Kidney epithelial cell (primary cell): ENCODE measurements at places on chromosomes 5 and 9.

- no peak for DNase-seq
Observed at GRCh38 chr5:113488645-113489184, 462 bp upstream of the MCC start.

DNA sequence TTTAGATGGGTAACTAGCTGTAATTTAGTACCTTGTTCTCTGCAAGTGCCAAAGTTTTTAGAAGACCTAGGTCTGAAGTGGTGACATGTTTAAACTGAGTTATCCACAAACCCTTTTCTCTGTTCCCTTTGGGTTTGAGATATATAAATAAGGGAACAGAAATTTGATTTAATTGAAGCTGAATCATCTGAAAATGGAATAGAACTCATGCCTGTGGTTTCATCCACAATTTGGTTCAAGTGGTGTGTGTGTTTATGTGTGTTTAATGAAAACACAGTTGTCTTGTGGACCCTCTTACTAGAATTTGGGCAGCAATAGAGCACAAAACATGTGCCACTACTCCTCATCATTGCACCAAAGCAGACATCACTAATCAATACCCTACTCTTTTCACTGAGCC, 216.9 kb downstream of the GLIS3 start:
- no peak for DNase-seq

GRCh38 chr9:110330484-110331105, 7.1 kb downstream of the TXNDC8 start:
- DNase-seq, result no peak

DNA sequence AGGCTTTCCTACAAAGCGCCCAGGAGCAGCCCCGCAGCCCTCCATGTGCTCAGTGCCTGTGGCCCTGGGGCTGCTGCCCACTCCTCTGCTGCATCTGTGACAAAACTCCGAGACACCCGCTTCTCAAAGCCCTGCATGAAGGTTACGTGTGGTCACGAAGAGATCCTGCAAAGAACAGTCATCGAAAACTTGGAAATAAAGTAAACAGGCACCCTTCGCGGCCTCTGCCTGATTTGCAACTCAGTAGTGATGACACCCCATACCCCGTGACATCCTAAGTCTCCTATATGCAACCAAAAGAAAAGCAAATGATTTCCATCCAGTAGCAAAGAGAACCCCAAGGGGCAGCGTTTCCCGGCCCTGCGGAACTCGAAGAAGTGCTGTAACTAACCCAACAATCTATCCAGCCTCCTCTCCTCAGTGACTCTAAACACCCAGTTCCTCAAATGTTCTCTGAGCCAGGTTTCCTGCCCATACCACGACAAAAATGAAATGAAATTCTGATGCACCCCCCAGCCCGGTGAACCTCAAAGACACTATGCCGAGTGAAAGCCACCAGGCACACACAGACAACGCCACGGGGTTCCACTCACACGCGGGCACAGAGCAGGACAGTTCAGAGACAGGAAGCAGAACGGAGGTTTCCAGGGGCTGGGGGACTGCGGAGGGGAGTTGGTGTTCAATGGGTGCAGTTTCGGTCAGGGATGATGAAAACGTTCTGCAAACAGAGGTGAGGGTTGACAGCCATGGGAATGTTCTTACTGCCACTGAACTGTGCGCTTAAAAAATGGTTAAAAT, 19.0 kb downstream of the NACC2 start:
- no peak for DNase-seq

- no peak for DNase-seq
Observed at GRCh38 chr5:134450374-134450773, 38.7 kb upstream of the CDKN2AIPNL start.

GRCh38 chr5:79878721-79879336, 112.2 kb downstream of the MTX3 start:
- DNase-seq, result no peak

GRCh38 chr9:6920041-6920440, 162.3 kb downstream of the KDM4C start:
- DNase-seq, result no peak

GRCh38 chr5:116554764-116555163, 19.9 kb downstream of the SEMA6A start:
- DNase-seq, result no peak

DNA sequence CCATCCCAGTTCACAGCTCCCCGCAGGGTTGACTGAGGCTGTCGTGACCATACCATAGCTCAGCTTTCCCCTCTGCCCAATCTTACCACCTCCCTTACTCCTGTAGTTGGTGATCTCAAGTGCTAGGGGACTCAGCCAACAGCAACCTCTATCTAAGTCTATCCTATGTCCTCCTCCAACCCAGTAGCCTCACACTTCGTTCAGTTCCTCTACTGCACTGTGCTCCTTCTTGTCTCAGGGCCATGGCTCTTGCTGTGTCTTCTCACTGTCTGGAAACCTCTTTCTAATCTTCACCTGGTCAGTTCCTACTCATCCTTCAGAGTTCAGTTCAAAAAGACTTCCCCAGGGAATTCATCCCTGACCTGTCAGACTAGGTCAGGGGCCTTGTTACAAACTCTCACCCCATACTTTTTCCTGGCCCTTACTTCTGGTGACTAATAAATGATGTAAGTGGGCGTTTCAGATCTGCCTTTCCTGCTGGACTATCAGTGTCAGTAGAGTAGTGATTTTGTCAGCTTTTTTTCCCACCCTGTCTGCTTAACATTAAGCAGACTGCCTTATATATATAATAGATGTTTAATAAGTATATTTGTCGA, 53.6 kb upstream of the NR3C1 start:
- no peak for DNase-seq

- DNase-seq, result no peak
Observed at GRCh38 chr5:57348376-57349140, 134.1 kb downstream of the ACTBL2 start.

DNA sequence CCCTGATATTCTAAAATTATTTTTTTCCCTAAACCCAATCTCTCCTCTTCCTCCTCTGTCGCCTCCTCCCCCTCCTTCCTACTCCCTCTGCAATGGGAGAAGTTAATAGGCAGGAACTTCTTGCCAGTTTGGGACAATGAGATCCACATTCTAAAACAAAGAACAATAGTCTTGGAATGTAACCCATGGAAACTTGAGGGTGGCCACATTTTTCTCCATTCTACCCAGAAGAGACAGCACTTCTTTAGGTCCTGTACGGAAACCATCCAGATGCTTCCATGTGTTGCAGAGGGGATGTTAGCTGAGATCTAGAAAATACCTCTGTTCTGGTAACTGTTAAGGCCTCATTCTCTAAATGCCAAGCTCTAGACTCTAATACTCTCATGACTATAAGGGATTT, 10.0 kb downstream of the SPARC start:
- no peak for DNase-seq

GRCh38 chr5:3993856-3994473, 398.3 kb downstream of the IRX1 start:
- no peak for DNase-seq

- DNase-seq, result no peak
Observed at GRCh38 chr9:74742792-74743730, 144.7 kb downstream of the TRPM6 start.

DNA sequence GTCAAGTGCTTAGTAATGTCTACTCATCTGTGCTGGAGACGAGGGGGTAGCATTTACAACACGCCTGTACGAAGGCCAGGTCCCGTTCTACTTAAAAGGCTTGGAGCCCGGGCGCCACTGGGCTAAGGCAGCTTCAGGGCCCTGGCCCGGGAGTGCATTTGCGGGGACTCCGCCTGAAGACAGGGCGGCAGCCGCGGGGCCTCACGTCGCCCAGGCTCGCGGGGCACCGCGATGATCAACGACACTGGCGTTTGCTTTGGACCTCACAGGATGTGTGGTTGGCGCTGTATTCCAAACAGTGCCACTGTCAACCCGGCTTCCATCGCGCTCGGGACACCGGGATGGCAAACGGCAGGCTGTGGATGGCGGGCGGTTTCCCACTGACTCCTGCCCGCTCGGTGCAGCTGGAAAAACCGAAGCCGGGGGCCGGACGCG, 1.1 kb upstream of the TENT4A start:
- DNase-seq, result no peak

DNA sequence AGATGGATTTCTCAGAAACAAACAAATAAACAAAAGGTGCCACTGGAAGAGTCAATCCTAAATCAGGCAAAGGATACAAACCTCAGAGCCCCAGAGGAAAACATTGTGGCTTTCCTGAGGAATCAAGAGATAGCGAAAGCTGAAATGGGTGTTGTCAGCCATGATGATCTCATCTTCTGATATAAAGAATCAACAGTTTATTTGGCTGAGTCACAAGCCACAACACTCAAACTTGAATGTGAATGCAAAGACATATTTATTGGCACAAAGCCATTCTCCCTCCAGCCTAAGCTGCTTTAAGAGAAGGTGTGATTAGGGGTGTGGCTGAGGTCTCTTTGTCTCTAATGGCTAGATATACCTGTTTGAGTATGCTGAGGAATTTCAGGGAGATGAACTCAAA, 73.3 kb upstream of the NREP start:
- peak; percentile 34 for DNase-seq

- no peak for DNase-seq
Observed at GRCh38 chr9:34579104-34579807, 10.3 kb downstream of the CNTFR start.

DNA sequence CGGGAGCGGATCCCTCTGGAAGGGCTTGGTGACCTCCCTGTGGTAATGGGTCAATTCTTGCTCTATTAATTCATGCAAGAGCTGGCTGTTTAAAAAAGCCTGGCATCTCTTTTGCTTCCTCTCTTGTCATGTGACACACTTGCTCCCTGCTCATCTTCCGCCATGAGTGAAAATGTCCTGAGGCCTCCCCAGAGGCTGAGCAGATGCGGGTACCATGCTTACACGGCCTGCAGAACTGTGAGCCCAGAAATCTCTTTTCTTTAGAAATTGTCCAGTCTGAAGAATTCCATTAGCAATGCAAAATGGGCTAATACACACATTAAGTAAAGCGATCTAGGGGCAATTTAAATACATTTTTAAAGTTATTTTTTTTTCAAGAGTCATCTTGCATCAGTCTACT, 48.7 kb upstream of the CDK20 start:
- no peak for DNase-seq

GRCh38 chr9:97900738-97901565, 21.3 kb downstream of the TRMO start:
- DNase-seq, result no peak

GRCh38 chr5:115402822-115403577, 106.5 kb upstream of the CCDC112 start:
- no peak for DNase-seq

- no peak for DNase-seq
Observed at GRCh38 chr9:12461763-12462460, 231.3 kb upstream of the TYRP1 start.

GRCh38 chr5:173443971-173444370, 115.8 kb upstream of the STC2 start:
- no peak for DNase-seq

GRCh38 chr9:131583337-131583645, 38.0 kb downstream of the PRRT1B start:
- DNase-seq, result no peak

- DNase-seq, result no peak
Observed at GRCh38 chr5:40447438-40447837, 232.3 kb upstream of the PTGER4 start.

DNA sequence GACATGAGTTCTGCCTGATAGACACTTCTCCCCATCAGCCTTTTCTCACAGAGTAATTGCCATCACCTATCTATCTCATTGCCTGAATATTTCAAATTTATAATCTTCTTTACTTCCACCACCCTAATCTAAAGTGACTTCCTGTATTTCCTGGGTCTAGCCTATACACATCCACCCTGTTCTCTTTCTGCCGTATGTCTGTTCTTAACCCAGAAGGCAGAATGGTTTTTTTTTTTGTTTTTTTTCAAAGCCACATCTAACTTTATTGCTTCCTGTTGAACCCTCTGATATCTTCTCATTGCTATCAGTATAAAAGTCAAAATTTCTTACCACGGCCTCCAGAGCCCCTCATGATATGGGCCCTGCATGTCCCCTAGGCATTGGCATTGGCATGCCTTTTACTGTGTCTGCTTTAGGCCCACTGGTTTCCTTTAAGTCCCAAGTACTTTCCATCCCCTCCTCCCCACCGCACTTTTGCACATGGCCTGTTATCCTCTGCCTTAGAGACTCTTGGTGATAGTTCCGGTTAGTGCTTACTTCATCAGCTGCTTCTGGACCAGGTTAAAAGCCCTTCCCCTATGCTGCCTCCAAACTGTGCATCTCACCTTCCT, 159.9 kb downstream of the MAN2A1 start:
- DNase-seq, result no peak

- no peak for DNase-seq
Observed at GRCh38 chr5:39521098-39521860, 96.5 kb upstream of the DAB2 start.

- peak; percentile 91 for DNase-seq
Observed at GRCh38 chr5:145946112-145946861, 9.9 kb downstream of the SH3RF2 start.

- DNase-seq, result no peak
Observed at GRCh38 chr9:121185178-121185745, 16.4 kb downstream of the RAB14 start.

GRCh38 chr5:122319897-122320296, 7.9 kb downstream of the SNCAIP start:
- DNase-seq, result no peak

DNA sequence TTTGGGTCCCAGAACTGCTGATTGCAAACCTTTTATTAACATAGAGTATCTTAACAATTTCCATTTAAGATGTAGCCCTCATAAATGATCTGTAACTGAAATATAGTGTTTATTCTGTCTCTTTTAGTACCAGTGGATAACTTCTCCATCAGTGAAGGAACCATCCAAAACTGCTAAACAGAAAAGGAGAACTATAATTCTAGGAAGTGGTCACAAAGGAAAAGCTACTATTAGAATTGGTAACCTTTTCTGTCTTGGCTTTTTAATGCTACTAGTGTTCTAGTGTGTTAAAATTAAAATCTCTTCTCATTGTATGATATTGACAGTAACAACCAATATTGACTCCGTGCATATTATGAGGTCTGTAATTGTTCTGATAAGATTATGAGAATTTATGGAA, 12.8 kb downstream of the CEP78 start:
- DNase-seq, result no peak

- no peak for DNase-seq
Observed at GRCh38 chr5:140868721-140869554, at the start of gene PCDHA11. Gene PCDHA11 (plus strand): TSS chr5:140868957. CDS start chr5:140869104, 147 bp downstream.

- DNase-seq, result no peak
Observed at GRCh38 chr9:29212397-29213387, 1639.4 kb upstream of the C9orf72 start.

DNA sequence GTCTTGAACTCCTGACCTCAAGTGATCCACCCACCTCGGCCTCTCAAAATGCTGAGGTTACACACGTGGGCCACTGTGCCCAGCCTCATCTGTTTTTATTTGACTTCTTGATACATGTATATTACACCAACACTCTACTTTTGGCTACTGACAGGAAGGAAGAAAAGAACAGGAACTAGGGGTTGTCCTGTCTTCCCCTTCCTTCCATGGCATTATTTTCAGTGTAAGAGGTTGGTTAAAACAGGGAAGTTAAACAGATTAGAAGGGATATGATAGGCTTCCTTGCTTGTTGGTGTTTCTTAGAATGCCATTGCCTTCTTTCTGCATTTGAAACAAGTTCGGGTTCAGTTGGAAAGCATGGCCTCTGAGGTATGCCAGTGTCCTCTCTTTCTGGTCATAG, 312.8 kb downstream of the NDUFS4 start:
- DNase-seq, result no peak
